ENCODE measurements at places on chromosomes 2 and 18. TPM values are rescaled to one million over a fixed set of nuclear protein-coding genes. Genes with fewer than 3 reads are reported as not detected.

GRCh38 chr2:196112418-196113034 lies 43.9 kb upstream of the DNAH7 start:
- H3K4me3 ChIP-seq: no peak overlapping the region
- H3K27me3 ChIP-seq: no peaks in the 10 kb centered on the region
- no peak for DNase-seq
- H3K4me1 ChIP-seq: no peaks in the 10 kb centered on the region
- H3K36me3 ChIP-seq: no peaks in the 10 kb centered on the region

Gene C2orf72
- total RNA-seq: 23.6 TPM

GRCh38 chr2:168439536-168439935 lies 16.5 kb upstream of the CERS6 start:
- no peaks in the 10 kb centered on the region for H3K27me3 ChIP-seq
- no peaks in the 10 kb centered on the region for H3K4me1 ChIP-seq
- no peaks in the 10 kb centered on the region for H3K36me3 ChIP-seq
- no peak overlapping the region for H3K27ac ChIP-seq

Gene CMPK2
- total RNA-seq: 15.3 TPM

Gene HOXD13
- 0.10 TPM for total RNA-seq

GRCh38 chr18:28189400-28190239 lies 12.7 kb upstream of the CDH2 start:
- no peaks in the 10 kb centered on the region for H3K4me1 ChIP-seq
- DNase-seq: no peak
- no peaks in the 10 kb centered on the region for H3K27me3 ChIP-seq
- no peak overlapping the region for H3K4me3 ChIP-seq
- H3K36me3 ChIP-seq: no peaks in the 10 kb centered on the region
- no peak overlapping the region for H3K27ac ChIP-seq

DNA sequence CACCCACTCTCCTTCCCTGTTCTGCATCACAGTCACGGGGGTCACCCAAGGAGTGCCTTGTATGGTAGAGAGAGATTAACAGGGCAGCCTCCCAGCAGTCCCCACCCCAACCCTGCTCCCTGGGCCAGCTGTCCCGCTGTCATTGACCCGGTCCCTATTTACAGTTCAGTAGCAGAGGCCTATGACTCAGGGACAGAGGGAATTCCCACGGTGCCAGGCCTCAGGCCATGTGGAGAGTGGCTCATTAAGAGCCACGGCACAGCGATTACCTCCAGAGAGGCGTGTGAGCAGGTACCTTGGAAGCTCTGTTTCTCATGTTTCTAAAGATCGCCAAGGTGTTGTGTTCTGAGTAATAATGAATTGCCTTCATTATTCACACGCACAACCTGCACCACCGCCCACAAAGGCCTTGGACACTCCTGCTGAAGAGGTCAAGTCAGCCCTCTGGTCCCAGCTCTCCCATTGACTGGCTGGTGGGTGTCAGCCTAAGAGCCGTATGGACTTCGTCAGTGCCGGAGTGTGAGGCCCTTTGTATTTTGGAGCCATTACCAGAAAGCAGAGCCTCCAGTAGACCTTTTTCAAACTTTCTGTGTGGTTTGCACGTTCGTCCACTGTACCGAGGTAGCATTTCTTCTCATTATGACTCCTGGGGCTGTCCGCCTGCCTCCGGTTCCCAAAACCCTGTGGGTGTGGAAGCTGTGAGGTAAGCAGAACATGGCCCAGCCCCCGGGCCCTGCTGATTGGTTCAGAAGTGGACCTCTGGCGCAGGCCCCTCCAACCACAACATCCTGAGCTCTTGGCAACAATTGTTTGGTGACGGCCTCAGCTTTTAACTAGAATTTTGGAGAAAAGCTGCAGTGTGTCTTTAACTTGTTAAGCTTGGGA lies 47.0 kb downstream of the SERTAD2 start:
- no peaks in the 10 kb centered on the region for H3K36me3 ChIP-seq
- H3K4me3 ChIP-seq: no peak overlapping the region
- peaks cover 9% of the 10 kb centered on the region for H3K27me3 ChIP-seq
- no peak for DNase-seq

GRCh38 chr2:175002547-175003274 lies 2.5 kb downstream of the CHN1 start:
- H3K4me1 ChIP-seq: peaks cover 6% of the 10 kb centered on the region
- H3K4me3 ChIP-seq: peak overlapping the region; percentile 0
- no peak for DNase-seq
- H3K27ac ChIP-seq: no peak overlapping the region

Gene GDF7
- 1.7 TPM for total RNA-seq

DNA sequence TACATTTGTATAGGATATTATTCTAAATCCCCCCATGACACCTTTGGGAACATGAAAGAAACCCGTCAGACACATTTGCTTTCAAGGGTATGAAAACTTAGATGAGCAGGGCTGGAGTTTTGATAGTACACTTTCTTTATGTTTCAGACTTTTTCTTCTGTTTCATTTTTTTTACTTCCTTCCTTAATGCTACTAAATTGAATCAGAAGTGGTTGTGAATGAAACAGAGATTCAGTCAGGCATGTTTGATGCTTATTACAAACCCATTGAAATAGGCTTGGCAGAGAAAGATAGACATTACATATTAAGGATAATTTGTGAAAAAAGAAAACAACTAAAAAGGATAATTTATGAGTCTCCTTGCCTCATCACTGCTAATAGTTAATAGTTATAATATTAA lies 26.8 kb downstream of the SLC30A6 start:
- H3K27me3 ChIP-seq: no peaks in the 10 kb centered on the region
- no peak overlapping the region for H3K4me3 ChIP-seq
- DNase-seq: no peak
- H3K27ac ChIP-seq: no peak overlapping the region
- H3K36me3 ChIP-seq: no peaks in the 10 kb centered on the region
- H3K4me1 ChIP-seq: no peaks in the 10 kb centered on the region

- H3K27ac ChIP-seq: no peak overlapping the region
- H3K27me3 ChIP-seq: no peaks in the 10 kb centered on the region
- no peak for DNase-seq
- no peak overlapping the region for H3K4me3 ChIP-seq
Measured at GRCh38 chr2:187294043-187294442, 154.0 kb downstream of the CALCRL start.

GRCh38 chr18:37299471-37300304 lies 265.9 kb downstream of the CELF4 start:
- H3K27ac ChIP-seq: peak overlapping the region; percentile 75
- peaks cover 55% of the 10 kb centered on the region for H3K4me1 ChIP-seq
- no peak overlapping the region for H3K4me3 ChIP-seq
- no peaks in the 10 kb centered on the region for H3K27me3 ChIP-seq
- DNase-seq: peak; percentile 64

Gene DUSP19
- total RNA-seq: 12.2 TPM

DNA sequence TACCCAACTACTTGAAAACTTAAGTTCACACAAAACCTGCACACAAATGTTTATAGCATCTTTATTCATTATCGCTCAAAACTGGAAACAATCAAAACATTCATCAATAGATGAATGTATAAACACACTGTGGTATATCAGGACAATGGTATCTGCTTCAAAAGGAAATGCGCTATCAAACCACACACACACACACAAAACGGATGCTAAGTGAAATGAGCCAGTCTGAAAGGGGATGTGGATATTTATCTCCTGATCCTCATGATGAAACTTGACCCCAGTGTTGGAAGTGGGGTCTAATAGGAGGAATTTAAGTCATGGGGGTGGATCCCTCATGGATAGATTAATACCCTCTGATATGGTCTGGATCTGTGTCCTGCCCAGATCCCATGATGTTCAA lies 22.0 kb downstream of the PDCL3 start:
- no peaks in the 10 kb centered on the region for H3K4me1 ChIP-seq
- DNase-seq: no peak
- no peak overlapping the region for H3K4me3 ChIP-seq
- H3K27ac ChIP-seq: no peak overlapping the region
- no peaks in the 10 kb centered on the region for H3K27me3 ChIP-seq

Gene SERPINB4
- total RNA-seq: not detected

GRCh38 chr18:42334931-42335330 lies 379.9 kb downstream of the PIK3C3 start:
- H3K27me3 ChIP-seq: no peaks in the 10 kb centered on the region
- DNase-seq: no peak
- H3K4me3 ChIP-seq: no peak overlapping the region
- no peaks in the 10 kb centered on the region for H3K4me1 ChIP-seq

DNA sequence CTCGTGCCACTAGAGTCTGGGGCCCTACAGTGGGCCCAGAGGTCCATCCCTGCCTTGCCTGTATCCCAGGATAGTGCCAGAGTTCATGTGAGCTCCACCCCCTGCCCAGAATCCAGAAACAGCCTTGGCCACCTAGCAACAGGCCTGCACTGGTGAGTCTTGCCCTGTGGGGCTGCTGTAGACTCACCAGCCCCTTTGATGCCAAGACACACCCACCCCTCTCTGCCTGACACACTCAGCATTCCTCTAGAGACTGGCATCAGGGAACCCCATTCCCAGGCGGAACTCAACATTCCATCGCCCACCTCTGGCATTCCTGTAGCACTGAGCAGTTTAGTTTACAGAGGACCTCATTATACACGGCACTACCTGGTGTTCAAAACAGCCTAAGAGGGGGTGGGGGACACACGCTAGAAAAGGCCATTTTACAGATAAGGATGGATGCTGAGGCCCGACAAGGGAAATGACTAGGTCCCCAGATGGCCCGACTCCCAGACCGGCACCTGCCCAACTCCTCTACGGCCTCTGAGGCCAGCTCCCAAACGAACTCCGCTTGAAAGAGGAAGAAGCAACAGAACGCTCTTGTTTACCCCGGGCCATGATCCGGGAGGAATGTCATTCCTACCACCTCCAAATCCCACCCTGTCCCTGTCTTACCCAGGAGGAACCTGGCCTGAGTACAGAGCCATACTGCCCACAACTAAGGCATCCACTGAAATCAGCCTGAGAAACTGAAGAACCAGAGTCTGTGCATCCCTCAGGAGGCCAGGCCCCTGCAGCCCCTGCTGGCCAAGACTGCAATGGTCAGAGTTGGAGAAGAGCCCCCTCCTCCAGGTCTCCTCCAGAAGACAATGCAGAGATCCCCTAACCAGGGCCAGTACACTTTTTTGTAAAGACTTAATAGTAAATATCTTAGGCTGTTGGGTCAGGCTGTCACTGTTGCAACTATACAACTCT lies 180.2 kb downstream of the TNS1 start:
- H3K4me1 ChIP-seq: peaks cover 40% of the 10 kb centered on the region
- H3K27me3 ChIP-seq: no peaks in the 10 kb centered on the region
- H3K4me3 ChIP-seq: no peak overlapping the region
- DNase-seq: no peak

Gene PLA2R1
- total RNA-seq: 56.4 TPM

DNA sequence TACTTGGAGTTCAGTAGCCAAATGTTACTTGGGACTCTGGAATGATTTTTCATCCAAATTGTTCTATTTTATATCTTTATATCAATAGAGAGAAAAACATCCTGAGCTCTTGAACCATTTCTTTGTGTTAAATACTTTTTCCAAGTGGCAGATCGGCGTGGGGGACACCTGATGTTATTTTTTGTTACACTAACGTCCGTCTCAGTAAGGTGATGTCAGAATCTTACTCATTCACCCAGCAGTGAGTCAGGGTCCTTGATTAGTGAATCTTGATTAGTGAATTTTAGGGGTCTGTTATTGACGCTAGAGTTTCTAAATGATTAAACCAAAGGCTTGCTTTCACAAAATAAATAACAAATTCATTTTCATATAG lies 1.7 kb downstream of the MIB1 start:
- H3K4me3 ChIP-seq: peak overlapping the region; percentile 79
- H3K27me3 ChIP-seq: no peaks in the 10 kb centered on the region
- H3K4me1 ChIP-seq: peaks cover 4% of the 10 kb centered on the region
- H3K36me3 ChIP-seq: no peaks in the 10 kb centered on the region
- no peak for DNase-seq

DNA sequence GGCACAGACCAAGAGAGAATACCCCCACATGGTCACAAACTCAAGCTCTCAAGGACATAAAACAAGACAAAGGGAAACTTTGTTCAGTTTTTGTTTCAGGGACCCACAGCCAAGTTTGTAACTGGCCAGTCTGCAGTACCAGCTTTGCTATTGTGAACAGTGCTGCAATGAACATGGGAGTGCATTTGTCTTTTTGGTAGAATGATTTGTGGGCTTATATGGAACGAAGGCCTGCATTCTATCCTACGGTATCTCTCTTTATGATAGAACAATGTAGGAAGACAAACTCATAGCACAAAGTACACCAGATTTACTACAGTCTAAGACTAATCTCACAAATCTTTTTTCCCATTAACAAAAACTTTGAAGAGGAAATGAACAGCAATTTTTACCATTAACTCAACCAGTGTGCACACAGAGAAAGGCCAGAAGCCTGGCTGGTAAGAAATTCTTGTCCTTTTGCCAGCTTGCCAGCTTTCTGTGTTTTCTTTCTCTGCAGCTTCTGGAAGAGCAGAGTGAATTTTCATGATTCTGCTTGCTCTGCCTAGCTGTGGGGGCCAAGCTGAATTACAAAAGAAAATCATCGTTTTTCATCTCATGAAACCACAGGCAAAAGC lies 37.1 kb upstream of the FEZ2 start:
- peak; percentile 58 for DNase-seq
- H3K27me3 ChIP-seq: no peaks in the 10 kb centered on the region
- H3K4me1 ChIP-seq: no peaks in the 10 kb centered on the region
- H3K4me3 ChIP-seq: no peak overlapping the region

DNA sequence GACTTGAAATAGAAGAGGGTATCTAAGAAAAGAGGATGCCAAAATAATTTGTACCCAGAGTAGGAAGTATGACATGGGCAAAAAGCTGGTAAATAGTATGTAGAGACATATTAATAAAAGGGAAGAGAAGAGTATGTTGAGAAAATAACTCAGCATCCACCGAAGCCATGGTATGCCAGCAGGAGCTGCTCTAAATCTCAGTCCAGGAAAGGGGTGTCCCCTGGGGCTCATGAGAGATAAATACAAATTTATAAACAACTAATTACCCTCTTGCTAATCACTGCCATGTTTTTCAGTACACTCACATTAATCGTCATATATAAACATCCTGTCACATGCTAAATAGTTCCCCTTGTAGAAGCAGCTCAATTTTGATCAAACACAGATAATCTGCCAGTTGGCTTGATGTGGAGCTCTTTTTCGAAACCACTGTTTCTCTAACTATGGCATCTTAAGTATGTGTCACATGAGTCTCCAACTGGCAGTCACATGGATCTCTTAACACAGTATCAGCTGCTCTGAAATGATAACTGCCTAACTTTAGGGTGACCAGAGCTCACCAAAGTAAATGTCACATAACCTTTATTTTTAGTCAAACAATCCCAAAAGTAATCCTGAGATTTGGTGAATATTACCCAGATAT lies 31.9 kb downstream of the EXOC6B start:
- no peaks in the 10 kb centered on the region for H3K27me3 ChIP-seq
- H3K27ac ChIP-seq: no peak overlapping the region
- H3K4me1 ChIP-seq: no peaks in the 10 kb centered on the region

Gene AQP12A
- total RNA-seq: not detected

GRCh38 chr2:228983700-228984099 lies 287.4 kb downstream of the PID1 start:
- H3K27me3 ChIP-seq: no peaks in the 10 kb centered on the region
- DNase-seq: no peak
- no peaks in the 10 kb centered on the region for H3K36me3 ChIP-seq
- H3K4me1 ChIP-seq: no peaks in the 10 kb centered on the region
- no peak overlapping the region for H3K4me3 ChIP-seq

Gene SIX3
- not detected for total RNA-seq

- H3K36me3 ChIP-seq: no peaks in the 10 kb centered on the region
- H3K27ac ChIP-seq: no peak overlapping the region
Measured at GRCh38 chr18:69954719-69955480, 7.2 kb upstream of the CD226 start.

- H3K4me1 ChIP-seq: no peaks in the 10 kb centered on the region
- no peak for DNase-seq
- H3K27me3 ChIP-seq: no peaks in the 10 kb centered on the region
- no peaks in the 10 kb centered on the region for H3K36me3 ChIP-seq
- no peak overlapping the region for H3K27ac ChIP-seq
- no peak overlapping the region for H3K4me3 ChIP-seq
Measured at GRCh38 chr2:180660881-180661685, 319.3 kb upstream of the UBE2E3 start.

Gene TNP1
- not detected for total RNA-seq
